Aortic smooth muscle cell (primary cell): ENCODE measurements at places on chromosomes 7 and 10. TPM values are rescaled to one million over a fixed set of nuclear protein-coding genes. Genes with fewer than 3 reads are reported as not detected.

The MARVELD1 gene
- total RNA-seq = 19.3 and 29.8 TPM in 2 replicates

The ITGA8 gene
- total RNA-seq = 289 and 543 TPM in 2 replicates

The NCF1 gene
- not detected in 2 replicates for total RNA-seq

The SFTPA1 gene
- total RNA-seq = not detected in 2 replicates

The GNG11 gene
- total RNA-seq = 62.2 and 93.0 TPM in 2 replicates

The IFIT1 gene
- 6.1 and 12.7 TPM in 2 replicates for total RNA-seq

The KCND2 gene
- 0.13 and 0.31 TPM in 2 replicates for total RNA-seq

The UMAD1 gene
- total RNA-seq = 14.0 and 14.4 TPM in 2 replicates

The FAM25A gene
- total RNA-seq = not detected in 2 replicates

The CARD11 gene
- total RNA-seq = 0.13 TPM in 1 of 2 replicates, not detected in the other

The SPACDR gene
- 0.25 and 0.79 TPM in 2 replicates for total RNA-seq

The SLC39A12 gene
- total RNA-seq = not detected in 2 replicates

The UCN3 gene
- total RNA-seq = not detected in 2 replicates

The NPFFR1 gene
- under 0.01 TPM in 1 of 2 replicates, not detected in the other for total RNA-seq

The KIF11 gene
- 15.9 and 21.5 TPM in 2 replicates for total RNA-seq

The NUDT5 gene
- 46.2 and 56.0 TPM in 2 replicates for total RNA-seq

The CYP26A1 gene
- not detected in 2 replicates for total RNA-seq

The MRLN gene
- total RNA-seq = 0.12 TPM in 1 of 2 replicates, not detected in the other

The FAM131B gene
- total RNA-seq = 1.6 and 2.0 TPM in 2 replicates

The PHYHIPL gene
- total RNA-seq = under 0.01 and 0.25 TPM in 2 replicates

The BET1 gene
- 22.2 and 25.2 TPM in 2 replicates for total RNA-seq

The UPK3B gene
- total RNA-seq = 0.19 and 0.26 TPM in 2 replicates

The ATP6V1F gene
- 83.3 and 92.7 TPM in 2 replicates for total RNA-seq

The DYDC2 gene
- not detected in 2 replicates for total RNA-seq

The INA gene
- total RNA-seq = 0.26 and 0.44 TPM in 2 replicates

The PBLD gene
- total RNA-seq = 8.1 and 9.9 TPM in 2 replicates

The PTPRZ1 gene
- 0.12 TPM in 1 of 2 replicates, not detected in the other for total RNA-seq

The ACSL5 gene
- total RNA-seq = 0.92 and 0.93 TPM in 2 replicates

The SKIDA1 gene
- total RNA-seq = 0.37 and 0.66 TPM in 2 replicates

The HECW1 gene
- total RNA-seq = under 0.01 and 0.40 TPM in 2 replicates

The NUP42 gene
- total RNA-seq = 23.6 and 28.0 TPM in 2 replicates

The ITIH5 gene
- 0.13 and 0.19 TPM in 2 replicates for total RNA-seq

The HILPDA gene
- 8.5 and 9.1 TPM in 2 replicates for total RNA-seq

The CALHM3 gene
- not detected in 2 replicates for total RNA-seq

The MMP21 gene
- not detected in 2 replicates for total RNA-seq

The SPDYE11 gene
- not detected in 2 replicates for total RNA-seq

The LIPJ gene
- under 0.01 TPM in 1 of 2 replicates, not detected in the other for total RNA-seq

The ABCC2 gene
- total RNA-seq = 0.13 and 0.25 TPM in 2 replicates
